Left ventricle myocardium inferior (tissue), 1 donor: ENCODE measurements at places on chromosomes 13 and 19. TPM values are rescaled to one million over a fixed set of nuclear protein-coding genes. Genes with fewer than 3 reads are reported as not detected.
A peak's percentile ranks its signal among the peaks of the same experiment; 100 is the strongest.

- no peak for DNase-seq
These were observed 5.6 kb upstream of the EEF1AKMT1 start for GRCh38 chr13:20779405-20779804.

DNA sequence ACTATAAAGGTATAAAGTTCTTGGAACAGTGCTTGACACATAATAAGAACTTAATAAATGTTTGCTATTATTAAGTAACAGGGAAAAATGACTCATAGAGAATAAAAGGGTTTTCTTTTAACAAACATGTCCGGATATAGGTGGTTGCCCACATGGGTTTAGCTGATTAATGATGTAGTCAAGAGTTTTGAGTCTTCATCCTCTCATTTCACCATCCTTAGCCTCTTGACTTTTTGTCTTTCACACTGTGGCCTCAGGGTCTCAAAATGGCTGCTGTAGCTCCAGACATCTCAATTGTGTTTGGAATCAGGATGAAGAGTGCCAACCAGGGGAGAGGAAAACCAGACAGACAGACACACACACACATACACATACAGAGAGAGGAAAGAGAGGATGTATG, 97.9 kb downstream of the HSPH1 start:
- no peak for DNase-seq

DNA sequence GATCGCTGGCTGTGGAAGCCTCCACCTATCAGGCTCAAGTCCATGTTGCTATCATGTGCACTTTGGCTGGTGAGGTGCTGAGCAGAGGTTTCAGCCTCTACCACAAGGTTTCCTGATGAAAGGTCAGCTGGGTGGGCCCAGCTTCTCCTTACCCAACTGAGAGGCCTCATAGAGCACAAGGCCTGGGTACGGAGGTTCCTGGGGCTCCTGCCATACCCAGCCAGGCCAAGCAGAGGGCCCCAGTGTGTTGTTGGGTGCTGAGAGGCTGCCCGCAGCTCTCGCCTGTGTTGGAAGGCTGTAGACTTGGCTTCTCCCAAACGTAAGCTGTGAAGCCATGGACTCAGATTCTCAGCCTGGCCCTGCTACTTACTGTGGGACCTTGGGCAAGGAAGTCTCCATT, 28.2 kb downstream of the ACTN4 start:
- no peak for DNase-seq

GRCh38 chr19:18417250-18418028, 1.8 kb upstream of the SSBP4 start:
- peak; percentile 88 for DNase-seq

DNA sequence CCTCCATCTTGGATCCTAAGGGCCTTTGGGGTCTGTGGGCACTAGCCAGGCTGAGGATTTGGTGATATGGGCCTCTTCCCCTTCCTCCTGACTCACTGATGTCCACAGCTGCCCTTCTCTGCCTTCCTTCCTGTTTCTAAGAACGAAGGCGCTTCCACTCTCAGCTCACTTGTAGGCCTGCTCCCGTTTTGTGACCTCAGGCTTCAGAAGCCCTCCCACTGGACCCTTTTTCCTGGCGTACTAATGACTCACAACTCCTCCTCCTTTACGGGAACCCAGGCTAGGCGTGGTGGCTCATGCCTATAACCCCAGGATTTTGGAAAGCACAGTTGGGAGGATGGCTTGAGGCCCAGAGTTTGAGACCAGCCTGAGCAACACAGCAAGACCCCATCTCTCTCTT, 55.6 kb downstream of the TMED1 start:
- no peak for DNase-seq

DNA sequence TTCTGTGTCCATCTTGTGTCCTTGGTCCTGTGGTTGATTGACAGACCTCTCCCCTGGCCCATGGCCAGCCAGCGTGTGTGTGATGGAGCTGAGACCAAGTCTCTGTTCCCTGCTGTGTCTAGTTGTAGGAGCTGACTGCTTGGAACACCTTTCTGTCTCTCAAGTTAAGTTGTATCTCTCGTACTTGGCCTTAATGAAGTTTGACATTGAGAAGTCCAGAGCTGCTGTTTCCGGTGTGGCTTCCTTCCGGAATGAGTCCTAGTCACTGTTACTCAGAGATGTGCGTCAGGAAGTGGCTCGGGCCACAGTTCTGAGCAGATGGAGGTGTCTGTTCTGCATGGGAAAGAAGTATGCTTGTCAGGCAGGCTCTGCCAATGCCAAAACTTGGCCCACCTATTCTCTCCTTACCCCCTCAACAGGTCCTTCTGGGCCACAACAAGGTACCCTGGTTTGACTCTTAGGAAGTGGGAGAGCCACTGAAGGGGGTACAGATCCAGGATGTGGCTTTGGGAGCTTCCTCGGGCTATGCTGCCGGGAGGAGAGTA, 54.3 kb downstream of the GATAD2A start:
- DNase-seq = peak; percentile 46

- DNase-seq = no peak
These were observed 35.9 kb upstream of the ZSCAN5A start for GRCh38 chr19:56350416-56351045.

The WASF3 gene
- 12.6 TPM for total RNA-seq

The NLRP4 gene
- total RNA-seq = not detected

The ZNF57 gene
- total RNA-seq = 3.2 TPM

The DHPS gene
- total RNA-seq = 50.8 TPM

The NOVA2 gene
- total RNA-seq = 5.0 TPM
